ENCODE measurements at places on chromosomes 7 and 10.

GRCh38 chr10:103458720-103459119 is at the start of gene CALHM1:
TSS of gene CALHM1 (minus strand) at chr10:103458900. CDS start at chr10:103458751, 149 bp downstream.
- no peak for DNase-seq

DNA sequence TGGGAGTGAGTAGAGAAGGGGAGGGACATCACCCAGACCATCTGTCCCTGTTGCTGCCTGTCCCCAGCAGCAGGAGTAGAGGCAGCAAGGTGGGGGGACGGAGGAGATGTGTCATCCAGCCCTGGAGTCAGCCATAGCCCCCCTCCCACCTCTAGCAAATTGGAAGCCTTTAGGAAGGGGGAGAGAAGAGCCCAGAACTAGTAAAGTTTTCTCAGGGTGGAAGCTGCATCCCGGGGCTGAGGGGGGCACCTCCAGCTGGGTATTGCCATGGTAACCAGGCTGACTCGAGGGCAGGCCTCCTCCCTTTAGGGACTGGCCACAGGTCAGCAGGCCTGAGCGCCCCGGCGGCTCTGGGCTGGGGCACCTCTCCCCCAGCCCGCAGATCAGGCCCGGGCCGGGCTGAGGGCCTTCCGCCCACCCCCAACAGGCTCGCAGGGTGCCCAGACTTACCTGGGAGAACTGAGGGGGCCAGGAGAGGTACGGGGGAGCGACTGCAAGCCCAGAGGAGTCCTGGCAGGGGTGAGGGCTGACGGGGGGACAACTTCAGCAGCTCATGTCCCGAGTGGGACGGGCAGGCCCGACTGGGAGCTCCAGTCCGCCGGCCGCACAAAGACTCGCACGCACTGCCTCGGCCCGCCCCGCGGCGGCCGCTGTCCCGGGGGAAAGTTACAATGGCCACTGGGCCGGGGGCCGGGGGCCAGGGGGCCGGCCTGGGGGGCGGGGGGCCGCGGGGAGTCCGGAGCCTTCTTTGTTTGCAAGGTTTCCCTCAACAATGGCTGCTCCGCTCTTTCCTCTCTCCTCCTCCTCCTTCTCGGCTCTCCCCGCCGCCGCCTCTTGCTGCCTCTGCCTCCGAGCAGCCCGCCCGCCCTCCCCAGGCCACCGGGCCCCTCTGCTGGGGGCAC is 6.0 kb downstream of the LDB1 start:
- peak; percentile 31 for DNase-seq

DNA sequence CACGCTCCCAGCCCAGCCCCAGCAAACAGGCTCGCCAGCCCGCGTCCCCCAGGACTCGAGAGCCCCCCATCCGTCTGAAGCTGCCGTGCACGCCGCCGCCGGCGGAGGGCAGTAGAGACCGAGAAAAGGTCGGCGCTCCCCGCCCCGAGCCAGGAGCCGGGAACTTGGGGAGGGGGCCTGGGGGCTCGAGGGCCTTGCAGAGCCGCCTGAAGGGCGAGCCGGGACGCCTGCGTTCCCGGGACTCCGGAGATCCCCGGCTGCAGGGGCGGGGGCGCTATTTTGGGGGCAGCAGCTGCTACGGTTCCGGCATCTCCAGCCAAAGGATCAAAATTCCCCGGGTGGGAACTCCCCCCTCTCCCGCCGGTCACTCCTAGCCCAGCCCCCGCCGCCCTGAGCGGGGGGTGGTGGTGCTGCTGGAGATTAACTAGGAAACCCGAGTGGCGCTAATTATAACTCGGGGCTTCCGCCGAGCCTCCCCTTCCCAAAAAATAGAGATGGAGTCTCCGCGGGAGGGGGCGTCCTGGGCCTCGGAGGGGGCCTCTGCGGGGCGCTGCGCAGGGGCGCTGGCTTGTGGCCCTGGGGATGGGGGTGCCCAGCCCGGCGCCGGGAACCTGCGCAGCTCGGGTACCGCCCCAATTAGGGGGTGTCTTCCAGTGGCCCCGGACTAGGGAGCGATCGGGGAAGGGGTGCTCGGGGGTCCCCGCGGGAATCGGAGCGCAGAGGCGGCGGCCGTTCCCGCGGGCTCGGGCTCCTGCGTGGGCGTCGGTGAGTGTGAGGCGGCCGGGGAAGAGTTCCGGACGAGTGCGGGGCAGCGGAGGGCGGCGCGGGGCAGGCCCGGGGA is 608 bp downstream of the ACHE start:
- DNase-seq, result no peak

DNA sequence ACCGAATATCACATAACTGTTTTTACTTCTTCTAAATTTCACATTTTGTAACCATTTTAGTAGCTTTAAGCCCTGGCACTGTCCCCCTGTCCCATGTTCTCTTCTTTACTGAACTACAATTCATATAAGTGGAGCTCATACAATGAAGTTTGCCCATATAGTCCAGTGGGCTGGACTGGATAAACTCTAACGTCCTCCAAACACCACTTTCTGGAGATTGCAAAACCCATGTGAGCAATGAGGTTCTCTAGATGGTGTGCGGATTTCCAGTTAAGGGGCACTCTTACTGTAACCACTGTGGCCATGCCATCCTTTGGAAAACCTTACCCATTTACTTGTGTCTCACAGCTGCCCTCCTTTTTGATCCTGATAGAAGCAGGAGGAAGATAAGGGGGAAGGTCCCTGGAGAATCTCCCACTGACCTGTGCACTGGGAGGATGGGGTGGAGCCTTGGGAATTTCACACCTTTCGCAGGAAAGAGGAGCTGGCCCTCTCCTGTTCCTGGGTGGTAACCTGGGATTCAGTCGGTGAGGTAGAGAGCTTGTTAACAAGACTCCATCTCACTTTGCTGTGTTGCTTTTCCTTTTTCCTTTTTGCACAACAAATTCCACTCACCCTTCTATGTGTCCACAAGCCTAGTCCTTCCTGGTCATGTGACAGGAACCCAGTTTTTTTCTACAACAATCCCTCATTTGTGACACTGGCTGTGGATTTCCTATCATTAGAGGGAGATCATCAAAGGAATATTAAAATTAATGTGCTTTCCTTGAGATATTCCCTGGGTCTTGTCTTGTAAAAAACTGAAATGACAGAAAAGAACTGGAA is 120.7 kb downstream of the ARID5B start:
- no peak for DNase-seq

DNA sequence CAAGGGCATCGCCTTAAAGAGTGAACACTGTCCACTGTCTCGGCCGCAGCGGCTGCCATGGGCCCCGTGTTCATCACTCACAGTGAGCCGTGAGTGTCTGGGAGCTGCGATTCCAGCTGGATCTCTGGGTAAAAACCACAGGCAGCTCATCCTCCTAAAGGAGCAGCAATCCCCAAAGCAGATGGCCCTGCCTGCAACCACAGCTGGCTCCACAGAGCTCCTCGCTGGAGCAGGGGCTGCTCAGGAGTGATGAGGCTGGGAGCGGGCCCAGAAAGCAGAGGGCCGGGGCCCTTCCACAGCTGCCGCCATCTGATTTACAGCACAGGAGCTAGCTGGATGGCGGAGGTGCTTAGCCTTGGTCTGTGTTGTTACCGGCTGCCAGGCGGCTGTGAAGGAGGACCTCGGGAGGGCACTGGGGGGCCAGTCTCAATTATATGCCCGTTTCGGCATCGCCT is 6.6 kb upstream of the TMEM184A start:
- no peak for DNase-seq

GRCh38 chr10:80870282-80870681 is 332.6 kb downstream of the SH2D4B start:
- no peak for DNase-seq

- DNase-seq, result no peak
Observed at GRCh38 chr7:133030346-133030745, 51.5 kb downstream of the CHCHD3 start.

DNA sequence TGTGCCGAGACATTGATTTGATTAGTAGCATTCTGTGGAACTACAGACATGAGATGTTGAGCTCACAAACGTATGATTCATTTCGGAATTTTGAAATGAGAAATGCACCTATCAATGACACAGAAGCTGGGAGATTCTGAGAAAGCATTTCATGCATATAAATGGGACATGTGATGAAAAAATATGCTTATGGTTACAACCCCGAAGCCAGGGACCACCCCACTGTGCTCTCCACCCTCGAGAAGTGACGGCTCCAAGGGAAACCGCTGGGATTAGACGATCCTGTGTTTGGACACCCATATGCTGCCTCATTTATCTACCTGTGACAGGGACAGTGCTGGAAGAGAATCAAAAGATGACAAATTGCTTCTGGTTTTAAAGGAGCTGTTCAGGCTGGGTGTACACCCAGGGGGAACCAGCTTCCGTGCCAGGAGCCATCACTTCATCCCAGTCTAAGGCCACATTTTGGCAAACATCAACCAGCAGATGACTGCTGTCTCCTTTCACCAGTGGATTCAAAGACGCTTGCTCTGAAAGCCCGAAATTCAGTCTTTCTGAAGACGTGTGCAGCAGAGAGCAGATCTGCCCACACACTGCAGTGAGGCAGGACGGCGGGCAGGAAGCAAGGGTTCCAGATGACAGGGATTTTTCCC is 109.9 kb downstream of the ATXN7L1 start:
- no peak for DNase-seq

GRCh38 chr7:30915751-30916150 is 4.1 kb downstream of the AQP1 start:
- DNase-seq, result no peak

DNA sequence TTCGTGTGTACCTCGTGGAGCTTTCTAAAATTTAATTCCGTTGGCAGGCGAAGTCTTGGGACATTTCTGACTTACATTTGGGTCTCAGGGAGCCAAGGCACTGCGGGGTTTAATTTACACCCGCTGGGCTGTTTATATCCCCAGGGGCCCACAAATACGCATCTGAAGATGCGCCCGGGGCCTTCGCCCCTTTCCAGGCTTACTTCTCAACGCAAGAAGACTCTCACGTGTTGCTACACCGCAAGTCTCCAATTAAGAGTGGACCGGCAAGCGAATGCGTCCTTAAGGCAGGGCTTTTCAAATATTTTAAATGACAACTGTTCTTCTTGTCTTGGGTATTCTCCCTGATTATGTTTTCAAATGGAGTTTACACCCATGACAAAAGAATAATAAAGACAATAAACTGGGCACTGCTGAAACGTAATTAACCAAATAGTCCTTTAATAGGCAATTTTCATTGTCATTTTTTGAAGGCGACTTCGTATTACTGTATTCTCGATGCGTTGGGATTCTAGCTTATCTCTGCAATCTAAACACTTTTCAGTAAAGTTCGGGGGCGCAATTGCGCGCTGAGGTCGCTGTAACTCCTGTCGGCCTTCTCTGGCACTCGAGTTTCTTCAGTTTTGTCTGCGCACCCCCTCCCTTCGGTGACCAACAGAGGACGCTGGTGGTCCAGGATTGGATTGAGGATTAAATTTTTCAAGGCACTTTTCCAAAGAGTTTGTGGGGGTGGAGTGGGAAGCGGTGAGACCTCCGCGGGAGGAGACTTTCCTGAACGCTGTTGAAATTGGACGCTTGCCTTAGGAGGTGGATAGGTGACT is 837 bp upstream of the IGFBP3 start:
- peak; percentile 40 for DNase-seq

DNA sequence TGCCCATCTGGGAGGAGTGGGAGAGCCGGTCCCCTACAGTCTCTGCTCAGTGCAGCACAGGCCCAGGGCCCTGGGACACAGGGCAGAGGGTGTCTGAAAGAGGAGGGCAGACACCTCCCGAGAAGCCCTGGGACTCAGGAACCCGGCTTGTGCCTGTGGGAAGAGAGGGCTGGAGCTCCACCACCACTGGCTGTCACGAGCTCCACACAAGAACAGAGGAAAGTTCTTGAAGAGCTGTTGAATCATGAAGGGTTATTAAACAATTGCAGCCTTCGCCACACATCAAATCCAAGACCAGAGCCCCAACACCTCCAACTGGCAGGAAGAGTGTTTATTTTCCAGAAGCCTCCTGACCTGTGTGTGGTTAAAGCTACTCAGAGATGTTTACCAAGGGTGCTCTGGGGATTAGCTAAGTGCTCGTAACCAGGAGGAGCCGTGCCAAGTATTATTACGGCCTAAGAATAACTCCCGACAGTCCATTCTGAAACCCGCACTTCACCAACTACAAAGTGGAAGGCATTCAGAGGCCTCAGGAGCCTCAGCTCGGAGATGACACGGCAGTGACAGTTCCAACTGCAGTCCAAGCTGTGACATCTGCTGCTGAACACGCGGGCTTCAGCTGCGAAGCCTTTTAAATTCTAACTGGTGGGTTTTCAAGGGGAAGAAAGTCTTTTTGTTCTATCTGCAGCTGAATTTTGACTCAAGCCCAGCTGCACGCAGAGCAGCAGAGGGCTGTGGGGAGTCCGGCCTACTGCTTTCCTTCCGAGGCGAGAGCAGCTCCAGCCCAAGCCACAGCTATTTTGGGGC is 75.1 kb downstream of the MAD1L1 start:
- DNase-seq, result no peak

GRCh38 chr7:158416283-158416933 is 171.2 kb downstream of the PTPRN2 start:
- no peak for DNase-seq

DNA sequence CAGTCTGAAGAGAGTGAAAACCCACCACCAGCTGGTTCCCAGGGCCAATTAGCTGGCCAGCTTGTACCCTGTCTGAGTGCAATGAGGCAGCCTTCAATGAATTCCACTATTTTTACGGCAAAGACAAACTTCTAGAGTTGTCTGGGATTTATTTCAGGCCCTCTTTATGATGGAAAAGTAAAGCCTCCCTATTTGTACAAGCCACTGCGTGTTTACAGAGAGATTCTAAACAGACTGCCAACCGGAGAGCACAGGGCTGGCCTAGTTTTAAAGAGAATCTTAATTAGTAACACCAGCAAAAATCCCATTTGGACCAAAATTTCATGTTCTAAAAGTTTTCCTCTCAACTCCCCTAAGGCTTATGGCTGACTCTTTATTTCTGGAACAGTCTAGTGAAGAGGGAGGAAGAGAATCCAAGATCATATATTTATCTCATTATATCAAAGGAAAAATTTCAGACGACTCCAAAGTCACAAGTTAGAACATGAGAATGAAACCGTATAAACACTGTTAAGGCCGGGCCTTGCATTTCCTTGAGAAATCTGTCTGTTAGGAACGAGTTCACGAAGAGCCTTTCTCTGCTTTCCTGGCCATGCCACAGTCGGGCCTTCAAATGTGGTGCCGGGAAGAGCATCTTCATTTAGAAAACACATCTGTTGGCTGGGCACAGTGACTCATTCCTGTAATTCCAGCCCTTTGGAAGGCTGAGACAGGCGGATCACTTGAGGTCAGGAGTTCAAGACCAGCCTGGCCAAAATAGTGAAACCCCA is 724.6 kb upstream of the NRP1 start:
- no peak for DNase-seq

GRCh38 chr7:14936554-14936953 is 34.0 kb upstream of the DGKB start:
- no peak for DNase-seq

GRCh38 chr7:28064437-28064836 is 116.2 kb downstream of the JAZF1 start:
- DNase-seq, result no peak

DNA sequence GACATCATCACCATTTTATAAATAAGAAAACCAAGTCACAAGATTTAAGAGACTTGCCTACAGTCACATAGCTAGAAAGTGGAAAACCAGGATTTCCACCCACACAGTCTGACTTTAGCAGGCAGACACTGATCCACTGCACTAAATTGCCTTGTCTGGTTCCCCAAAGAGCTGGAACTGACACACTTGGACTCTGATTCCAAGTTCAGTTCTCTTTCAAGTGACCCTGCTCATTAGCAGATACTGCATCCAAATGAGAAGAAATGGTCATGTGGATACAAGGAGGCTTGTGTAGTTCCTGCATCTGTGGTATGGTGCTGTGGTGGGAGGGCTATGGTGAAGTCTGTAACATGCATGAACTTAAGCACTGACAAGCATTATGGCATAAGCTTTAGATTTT is 180.1 kb upstream of the MKLN1 start:
- no peak for DNase-seq
